Suppressor macrophage (primary cell): ENCODE measurements at places on chromosomes 1 and 21.

DNA sequence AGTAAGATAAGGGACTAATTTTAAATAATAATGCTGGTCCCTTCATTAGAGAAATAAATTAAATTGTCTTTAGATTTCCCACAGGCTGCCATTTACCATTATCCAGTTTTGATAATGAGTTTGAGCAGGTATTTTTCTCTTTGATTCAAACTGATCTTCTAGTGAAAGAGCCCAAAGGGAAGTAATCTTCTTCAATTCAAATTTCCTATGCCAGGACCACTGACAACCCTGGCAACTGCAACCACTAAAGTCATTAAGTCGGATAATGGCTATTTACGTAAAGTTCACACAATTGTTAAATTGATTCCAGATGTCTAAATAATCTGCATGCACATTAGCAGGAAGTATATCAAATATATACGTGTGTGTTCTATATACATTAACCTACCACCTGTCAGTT, 399.3 kb downstream of the PTPRC start:
- DNase-seq = no peak

DNA sequence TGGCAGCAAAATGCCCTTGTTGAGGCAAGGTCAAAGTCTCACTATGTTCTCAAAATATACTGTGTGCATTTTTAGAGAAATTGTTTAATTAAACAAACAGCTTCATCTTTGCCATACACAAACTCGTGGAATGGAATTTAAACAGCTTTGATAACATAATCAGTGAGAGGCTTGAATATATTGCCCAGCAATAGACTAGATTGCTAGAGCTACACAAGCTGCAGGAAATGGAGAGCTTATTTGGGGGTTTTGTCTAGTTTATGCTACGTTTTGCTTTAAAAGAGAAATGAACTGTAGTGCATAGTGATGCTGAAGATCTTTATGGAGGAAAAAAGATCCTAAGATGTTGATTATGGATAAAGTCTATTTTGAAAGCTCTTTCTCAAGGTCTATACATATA, 166.8 kb upstream of the HMCN1 start:
- no peak for DNase-seq

- peak; percentile 85 for DNase-seq
These were observed 126.7 kb upstream of the KIAA0040 start for GRCh38 chr1:175319112-175319911.

GRCh38 chr1:53298045-53298637, 29.7 kb downstream of the LRP8 start:
- no peak for DNase-seq

DNA sequence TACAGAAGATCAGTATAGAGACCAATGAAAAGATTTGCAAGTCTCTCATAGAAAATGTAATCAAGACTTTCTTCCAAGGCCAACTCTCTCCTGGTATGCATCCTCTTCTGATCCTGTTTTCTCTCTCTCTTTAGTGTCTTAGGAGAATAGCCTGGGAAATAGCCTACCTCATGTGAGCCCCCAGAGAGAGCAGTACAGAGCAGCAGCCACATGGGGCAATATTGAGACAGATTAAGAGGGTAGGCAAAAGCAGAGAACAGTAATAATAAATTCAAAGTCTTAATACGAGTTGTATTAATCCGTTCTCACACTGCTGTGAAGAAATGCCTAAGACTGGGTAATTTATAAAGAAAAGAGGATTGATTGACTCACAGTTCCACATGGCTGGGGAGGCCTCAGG, 61.4 kb downstream of the RNASEL start:
- no peak for DNase-seq

DNA sequence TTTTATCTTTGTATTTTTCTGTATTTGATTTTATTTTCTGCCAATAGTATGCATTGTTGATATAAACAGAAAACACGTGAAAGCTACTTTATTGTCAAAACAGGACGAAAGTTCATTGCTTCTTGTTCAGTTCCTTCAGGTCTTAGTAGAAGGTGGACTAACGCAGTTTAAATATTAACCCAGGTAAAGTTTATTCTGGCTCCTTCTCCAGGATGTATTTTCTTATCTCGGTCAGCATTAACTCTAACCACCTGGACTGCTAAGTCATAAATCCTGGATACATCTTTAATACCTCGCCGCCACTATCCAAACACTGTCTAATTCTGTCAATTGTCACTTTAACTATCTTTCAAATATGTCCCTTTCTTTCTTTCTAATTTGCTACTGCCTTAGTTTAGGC, 5.7 kb upstream of the SOAT1 start:
- no peak for DNase-seq

DNA sequence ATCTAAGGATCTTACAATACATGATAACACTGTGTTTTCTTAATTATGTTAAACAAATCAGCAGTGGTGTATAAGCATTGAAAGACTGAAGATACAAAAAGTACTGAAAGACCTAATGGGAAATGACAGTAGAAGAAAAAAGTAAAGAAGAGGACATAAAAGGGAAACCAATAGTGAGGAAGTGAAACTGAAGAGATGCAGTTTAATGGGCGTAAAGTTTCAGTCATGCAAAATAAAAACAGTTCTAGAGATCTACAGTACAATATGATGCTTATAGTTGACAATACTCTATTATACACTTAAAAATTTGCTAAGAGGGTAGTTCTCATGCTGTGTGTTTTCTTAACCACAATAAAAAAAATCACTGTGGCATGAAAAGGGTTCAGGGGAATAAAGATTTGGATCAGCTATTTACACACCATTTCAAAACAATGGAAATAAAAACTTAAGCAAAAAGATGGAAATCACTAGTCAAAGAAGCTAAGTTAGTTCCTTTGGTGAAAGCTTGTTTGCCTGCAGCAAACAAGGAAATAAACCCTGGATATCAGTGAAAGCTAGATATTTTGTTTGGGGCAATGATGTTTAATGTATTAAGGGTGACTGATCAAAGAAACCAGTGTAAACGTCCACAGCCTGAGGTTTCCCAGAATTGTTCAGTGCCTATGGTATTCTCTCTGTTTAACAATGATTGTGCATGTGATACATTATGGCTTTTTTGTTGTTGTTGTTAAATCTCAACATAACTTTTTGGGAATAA, 1160.8 kb upstream of the ADGRL2 start:
- no peak for DNase-seq

- DNase-seq = peak; percentile 96
These were observed 13.8 kb upstream of the BOLA1 start for GRCh38 chr1:149885339-149886120.

DNA sequence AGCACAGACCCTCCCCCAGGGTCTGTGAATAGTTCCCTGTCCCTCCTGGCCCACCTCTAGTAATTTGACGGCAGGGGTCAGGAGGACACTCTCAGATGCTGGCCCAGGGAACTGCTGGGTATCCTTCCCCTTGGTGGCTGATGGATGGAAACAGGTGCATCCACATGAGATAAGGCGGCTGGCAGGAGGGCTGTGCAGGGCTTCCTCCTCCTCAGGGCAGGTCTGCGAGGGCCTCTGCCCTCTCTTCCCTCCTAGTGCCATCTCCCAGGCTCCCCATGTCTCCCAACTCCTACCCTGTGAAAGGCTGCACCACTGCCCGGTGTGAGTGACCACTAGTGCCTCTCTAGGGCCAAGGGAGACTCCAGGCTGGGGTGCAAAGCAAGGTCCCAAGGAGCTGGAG, 123.9 kb downstream of the GLIS1 start:
- DNase-seq = no peak

GRCh38 chr21:45010860-45011259, 63.5 kb upstream of the ADARB1 start:
- DNase-seq = no peak

- no peak for DNase-seq
These were observed 306.2 kb downstream of the NFIA start for GRCh38 chr1:61388566-61388965.

DNA sequence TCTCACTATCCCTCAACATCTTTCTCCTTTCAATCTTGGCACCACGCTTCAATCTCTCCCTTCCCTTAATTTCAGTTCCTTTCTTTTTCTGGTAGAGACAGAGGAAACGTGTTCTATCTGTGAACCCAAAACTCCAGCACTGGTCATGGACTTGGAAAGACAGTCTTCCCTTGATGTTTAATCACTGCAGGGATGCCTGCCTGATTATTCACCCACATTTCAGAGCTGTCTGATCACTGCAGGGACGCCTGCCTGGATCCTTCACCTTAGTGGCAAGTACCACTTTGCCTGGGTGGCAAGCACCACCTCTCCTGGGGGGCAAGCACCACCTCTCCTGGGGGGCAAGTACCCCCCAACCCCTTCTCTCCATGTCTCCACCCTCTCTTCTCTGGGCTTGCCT, 27.8 kb downstream of the SELL start:
- DNase-seq = no peak

DNA sequence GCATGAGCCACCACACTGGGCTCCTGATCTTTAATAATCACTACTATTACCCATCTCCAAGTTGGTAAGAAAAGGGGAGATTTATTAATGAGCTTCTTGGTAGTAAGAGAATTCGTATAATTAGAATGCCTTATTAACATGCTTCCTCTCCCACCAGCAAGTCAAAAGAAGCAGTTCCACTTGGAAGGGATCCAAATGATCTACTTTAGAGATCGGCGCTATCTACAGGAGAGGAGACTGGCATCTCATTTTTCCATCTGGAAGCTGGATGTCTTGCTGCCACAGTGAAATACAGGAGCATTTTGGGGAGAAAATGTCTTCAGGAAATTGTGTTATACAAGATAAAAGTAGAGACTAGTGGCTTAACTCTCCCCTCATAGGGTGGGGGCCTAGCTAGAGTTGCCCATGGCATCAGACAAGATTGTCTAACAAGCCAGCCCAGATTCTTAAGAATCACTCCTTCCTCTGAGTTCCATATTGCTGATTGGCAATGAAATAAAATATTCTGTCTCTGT, 33.6 kb upstream of the CAMSAP2 start:
- no peak for DNase-seq

DNA sequence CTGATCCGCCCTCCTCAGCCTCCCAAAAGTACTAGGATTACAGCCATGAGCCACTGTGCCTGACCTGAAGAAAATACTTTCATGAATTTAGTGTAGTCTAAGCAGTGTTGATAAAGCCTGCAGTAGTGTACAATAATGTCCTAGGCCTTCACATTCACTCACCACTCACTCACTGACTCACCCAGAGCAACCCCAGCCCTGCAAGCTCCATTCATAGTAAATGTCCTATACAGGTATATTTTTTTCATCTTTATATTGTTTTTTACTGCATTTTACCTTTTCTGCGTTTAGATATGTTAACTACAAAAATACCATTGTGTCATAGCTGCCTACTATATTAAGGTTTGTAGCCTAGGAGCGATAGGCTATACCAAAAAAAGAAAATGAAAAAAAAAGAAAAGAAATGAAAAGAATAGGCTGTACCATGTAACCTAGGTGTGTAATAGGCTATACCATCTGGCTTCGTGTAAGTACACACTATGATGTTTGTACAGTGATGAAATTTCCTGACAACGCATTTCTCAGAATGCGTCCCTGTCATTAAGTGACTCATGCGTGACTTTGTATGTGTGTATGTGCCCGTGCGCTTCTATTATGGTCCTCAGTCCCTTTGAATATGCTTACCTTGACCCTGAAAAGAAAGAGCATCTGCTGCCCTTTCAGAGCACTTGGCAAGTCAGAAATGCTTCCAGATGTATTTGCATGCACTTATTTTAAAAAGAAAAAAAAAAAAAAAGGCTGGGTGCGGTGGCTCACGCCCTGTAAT, 9.2 kb upstream of the SLAMF8 start:
- no peak for DNase-seq

GRCh38 chr1:110159168-110159567, 8.9 kb downstream of the SLC6A17 start:
- DNase-seq = no peak

- DNase-seq = no peak
These were observed 136.4 kb downstream of the AKT3 start for GRCh38 chr1:243713470-243714186.

- DNase-seq = no peak
These were observed 9.8 kb upstream of the ERMAP start for GRCh38 chr1:42807056-42807668.

DNA sequence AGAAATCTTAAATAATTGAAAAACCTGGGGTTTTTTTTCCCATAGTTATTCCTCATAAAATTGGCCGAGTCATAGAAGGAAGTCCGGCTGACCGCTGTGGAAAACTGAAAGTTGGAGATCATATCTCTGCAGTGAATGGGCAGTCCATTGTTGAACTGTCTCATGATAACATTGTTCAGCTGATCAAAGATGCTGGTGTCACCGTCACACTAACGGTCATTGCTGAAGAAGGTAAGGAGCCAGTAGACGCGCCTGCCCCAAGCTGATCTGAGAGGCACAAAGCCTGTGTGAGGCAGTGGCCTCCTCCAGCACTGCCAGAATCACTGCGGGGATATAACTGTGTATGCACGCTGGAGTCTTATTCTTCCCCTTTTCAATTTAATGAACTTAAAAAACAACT, 100.3 kb downstream of the PHTF1 start:
- no peak for DNase-seq

DNA sequence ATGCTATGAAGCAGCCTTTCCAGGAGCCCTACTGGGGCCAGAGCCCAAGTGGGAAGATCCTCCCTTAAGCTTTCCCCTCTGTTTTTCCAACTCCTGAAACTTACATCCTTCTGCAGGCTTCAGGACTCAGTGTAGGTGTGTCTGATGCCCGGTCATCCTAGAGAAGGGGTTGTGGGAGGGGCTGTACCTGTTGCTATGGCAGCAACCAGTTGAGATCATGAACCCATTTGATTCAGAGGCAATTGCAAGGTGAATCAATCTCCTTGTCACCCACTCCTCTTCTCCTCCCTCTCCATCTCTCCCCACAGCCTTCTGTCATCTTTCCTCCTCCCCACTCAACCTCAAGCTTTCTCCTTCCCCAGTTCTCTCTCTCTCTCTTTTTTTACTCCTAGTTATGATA, 151.8 kb downstream of the CACNA1E start:
- DNase-seq = no peak

- DNase-seq = no peak
These were observed 461.3 kb downstream of the RPS6KC1 start for GRCh38 chr1:213512316-213512715.

DNA sequence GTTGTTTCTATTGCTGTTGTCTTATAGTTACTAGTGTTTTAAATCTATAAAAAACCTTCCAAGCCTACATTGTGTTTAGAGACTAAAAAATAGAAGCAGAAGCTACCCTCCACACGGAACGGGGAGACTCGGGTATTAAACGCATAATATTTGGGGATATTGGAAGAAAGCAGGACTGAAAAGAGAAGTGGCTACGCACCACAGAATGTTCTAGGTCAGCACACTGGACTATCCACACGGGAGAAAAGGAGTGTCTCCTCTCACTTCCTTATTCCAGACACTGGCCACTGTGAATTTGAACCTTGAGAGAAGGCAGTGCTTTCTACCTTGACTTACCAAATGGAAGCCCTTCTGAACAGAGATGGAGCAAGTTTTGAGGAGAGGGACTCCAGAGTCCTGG, 1.0 kb upstream of the OR10J4 start:
- DNase-seq = peak; percentile 77

- DNase-seq = no peak
These were observed 36.8 kb upstream of the KIF1B start for GRCh38 chr1:10173582-10173981.
